Kidney epithelial cell (primary cell): ENCODE measurements at places on chromosomes 11 and 22.

DNA sequence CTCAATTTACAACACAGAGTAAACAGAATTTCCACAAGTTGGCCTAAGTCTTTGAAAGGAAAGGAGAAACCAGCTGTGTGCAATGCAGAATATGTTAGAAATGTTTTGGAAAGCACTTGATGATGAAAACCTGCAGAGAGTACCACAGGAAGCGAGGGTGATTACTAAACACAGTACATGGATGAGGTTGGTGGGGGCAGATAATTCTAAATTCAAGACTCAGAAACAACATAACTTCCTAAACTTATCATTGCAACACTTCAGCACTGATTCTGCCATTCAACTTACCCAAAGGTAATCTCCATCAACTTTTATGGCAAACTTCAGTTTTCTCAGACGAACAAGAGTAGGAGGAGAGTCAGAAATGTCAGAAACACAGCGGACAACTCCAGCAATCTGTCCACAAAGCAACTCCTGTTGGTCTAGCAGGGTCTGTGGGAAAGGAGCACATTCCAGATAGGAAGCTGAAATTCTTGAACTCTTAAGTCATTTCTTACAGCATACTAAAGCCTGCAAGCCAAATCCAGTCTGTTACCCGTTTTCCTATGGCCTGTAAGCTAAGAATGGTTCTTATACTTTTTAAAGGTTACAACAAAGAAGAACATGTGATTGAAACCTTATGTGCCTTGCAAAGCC, 6.8 kb downstream of the HPS4 start:
- DNase-seq: peak; percentile 67

- no peak for DNase-seq
These were observed 2.4 kb upstream of the SLCO2B1 start for GRCh38 chr11:75148436-75148983.

DNA sequence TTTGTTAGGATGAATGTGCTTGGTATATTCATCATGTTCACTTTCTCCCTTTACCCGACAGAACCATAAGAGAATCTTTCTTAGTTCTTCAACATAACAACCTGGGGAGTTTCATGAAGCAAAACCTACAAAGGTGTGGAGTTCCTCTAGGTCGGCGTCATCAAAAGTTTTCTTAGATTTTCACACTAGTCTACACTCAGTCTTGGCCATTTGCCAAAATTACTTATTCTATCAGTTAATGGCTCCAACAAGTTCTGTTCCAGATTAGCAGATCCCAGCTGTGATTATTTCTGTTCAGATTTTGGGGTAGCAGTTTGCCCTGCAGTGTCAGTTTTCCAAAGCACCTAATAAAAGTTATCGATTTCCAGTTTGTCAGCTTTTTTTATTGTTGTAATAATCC, 935.8 kb upstream of the RAG2 start:
- no peak for DNase-seq

DNA sequence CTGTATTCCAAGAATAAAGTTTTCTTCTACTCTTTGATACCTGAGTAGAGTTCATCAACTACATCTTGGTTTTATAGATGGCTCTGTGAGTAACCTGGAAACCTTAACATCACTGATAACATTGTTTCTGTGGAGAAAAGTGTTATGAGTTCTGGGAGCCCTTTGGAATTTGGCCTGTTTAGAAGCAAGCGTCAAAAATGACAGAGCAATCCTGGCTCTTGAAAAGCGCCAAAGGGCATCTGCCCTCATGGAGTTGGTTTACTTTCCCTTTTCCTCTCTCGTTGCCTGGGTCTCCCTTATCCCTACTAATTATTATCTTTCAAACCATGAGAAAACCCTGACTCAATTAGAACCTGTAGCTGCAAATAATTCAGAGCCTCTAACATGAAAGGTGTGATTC, 140.1 kb downstream of the DBX1 start:
- no peak for DNase-seq

GRCh38 chr22:29073618-29074275, 912 bp downstream of the KREMEN1 start:
- no peak for DNase-seq

GRCh38 chr11:380095-380480, 10.8 kb downstream of the B4GALNT4 start:
- DNase-seq: no peak

- no peak for DNase-seq
These were observed 30.7 kb upstream of the USP47 start for GRCh38 chr11:11810764-11811726.

- no peak for DNase-seq
These were observed 40.2 kb downstream of the FEZ1 start for GRCh38 chr11:125455851-125456250.

- no peak for DNase-seq
These were observed 10.4 kb downstream of the CCKBR start for GRCh38 chr11:6269994-6270393.

- DNase-seq: no peak
These were observed 40.2 kb upstream of the CELSR1 start for GRCh38 chr22:46577368-46578249.

DNA sequence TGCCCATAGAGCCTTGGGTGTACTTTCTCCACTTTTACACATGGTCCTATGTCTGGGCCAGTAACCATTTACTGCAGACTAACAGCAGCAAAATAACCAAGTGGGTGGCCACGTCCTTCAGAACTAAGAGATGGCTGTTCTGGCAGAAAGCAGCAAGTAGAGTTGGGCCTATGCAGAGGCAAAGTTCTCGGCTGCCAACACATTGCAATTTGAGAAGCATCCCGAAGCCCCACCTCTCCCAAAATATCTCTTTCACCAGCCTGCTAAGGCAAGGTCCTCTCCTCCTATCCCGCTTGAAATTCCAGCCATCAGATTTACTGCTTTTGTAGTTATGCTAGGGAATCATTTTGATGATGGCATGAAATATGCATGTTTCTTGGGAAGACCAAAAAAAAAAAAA, 118.5 kb upstream of the APOA1 start:
- DNase-seq: no peak

- no peak for DNase-seq
These were observed 4.1 kb upstream of the UBE2L6 start for GRCh38 chr11:57571606-57572005.
